Stimulated activated CD8-positive, alpha-beta memory T cell treated with anti-CD3 and anti-CD28 coated beads, Interleukin-7, amount 100 ng/mL, for 1 hour (primary cell): ENCODE measurements at places on chromosomes 1 and 21.

- DNase-seq: no peak
Measured at GRCh38 chr1:8084913-8085312, 58.8 kb upstream of the ERRFI1 start.

GRCh38 chr1:176164014-176164678 is 42.9 kb downstream of the COP1 start:
- DNase-seq: no peak

DNA sequence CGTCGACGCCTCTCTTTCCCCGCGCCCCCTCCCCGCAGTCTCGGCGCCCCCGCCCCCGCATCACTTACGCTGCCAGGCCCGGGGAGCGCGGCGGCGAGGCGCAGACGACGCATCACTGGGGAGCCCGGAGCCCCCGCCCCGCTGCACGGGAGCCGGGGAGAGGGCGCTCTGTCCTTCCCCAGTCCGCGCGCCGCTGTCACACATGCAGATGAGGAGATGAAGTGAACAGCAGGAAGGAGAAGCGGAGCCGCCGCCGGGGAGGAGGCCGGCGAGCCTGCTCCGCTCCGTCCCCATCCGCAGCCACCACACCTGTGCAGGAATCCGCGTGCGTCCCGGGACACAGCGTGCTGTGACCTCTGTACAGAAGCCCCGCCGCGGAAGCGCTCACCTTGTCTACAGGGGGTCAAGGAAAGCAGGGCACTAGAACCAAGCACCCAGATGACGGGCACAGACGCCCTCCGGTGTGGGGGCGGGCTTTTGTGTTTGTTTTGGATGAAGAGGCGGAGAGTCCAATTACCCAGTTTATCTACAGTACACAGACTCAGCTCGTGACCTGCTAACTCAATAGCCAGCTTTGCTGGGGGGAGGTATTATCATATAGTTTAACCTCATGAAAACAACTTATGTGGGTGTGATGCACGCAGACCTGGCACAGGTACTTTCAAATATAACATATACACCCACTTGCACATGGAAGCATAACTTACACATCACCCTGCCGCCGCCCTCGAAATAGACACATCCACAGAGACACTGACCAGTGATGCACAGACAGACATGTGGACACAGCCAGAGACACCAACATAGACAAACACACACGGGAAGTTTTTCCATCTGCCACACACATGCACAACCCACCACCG is 12.4 kb downstream of the KLHDC8A start:
- DNase-seq: no peak

DNA sequence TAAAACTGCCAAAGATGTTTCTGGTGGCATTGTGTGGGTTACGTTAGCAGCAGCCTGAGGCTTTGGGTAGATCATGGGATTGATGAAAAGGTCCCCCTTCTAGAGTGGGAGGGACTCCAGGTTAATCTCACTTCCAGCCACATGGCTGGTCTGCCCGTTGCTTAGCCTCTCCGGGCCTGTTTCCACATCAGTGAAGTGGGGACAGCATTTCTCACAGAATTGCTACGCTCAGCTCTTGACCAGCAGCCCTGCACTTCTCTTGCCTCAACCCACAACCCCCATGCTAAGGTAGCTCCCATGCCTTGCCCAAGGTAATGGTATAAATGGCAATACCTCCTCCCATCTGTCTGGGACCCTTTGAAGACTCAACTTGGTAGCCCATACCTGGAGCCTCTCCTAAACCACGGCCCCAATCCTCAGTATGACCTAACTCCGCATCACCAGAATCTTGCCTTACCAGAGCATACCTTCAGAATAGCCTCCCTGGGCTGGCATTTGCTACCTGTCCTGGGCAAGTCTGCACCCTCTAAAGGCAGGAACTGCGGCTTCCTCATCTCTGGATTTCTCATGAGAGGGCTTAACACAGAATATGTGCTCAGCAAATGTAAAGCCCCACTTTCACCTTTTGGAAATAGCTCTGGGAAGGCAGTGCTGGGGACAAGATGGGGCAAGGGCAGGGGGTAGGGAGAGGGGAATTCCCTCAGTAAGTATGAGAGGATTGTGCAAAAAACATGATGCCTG is 10.9 kb upstream of the GUCA2A start:
- no peak for DNase-seq

DNA sequence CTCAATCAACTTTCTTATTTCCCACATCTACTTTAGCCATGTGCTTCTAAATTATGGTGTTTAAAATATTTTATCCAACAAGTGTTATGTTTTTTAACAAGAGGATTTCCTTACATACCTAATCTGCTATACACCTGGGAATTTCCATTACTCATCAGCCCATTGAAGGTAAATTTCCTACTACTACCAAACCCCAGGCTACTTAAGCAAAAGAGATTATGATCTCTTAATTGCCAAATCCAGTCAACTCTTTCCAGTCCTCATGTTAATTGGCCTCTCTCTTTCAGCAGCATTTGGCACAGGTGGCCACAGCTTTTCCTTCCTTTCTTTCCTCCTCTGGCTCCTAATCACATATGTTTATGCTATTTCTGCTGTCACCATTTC is 5.1 kb upstream of the C1orf162 start:
- no peak for DNase-seq
